Activated CD4-positive, alpha-beta T cell treated with anti-CD3 and anti-CD28 coated beads for 1 hour (primary cell): ENCODE measurements at places on chromosomes 1 and 21.

- DNase-seq: no peak
These were observed 155.0 kb downstream of the PLXNA2 start for GRCh38 chr1:208089149-208089548.

GRCh38 chr1:201125800-201126199 lies 1.2 kb downstream of the ASCL5 start:
- no peak for DNase-seq

GRCh38 chr1:207649210-207649753 lies 4.3 kb downstream of the CR1L start:
- DNase-seq: no peak

- no peak for DNase-seq
These were observed 64.2 kb upstream of the LYPLAL1 start for GRCh38 chr1:219109424-219110018.

DNA sequence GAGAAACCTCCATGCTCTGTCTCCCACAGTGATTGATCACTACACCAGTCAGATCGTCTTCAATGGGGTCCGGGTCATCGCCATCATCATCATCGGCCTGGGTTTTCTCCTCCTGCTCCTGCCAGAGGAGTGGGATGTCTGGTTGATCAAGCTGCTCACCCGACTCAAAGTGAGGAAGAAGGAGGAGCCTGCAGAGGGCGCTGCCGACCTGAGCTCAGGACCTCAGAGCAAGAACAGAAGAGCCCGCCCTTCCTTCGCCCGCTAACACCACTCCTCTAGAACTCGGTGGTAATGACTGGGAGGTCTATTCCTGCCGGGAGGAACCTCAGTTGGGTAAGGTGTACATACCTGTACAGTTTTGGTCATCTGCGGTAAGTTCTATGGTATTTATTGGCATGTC lies 50.3 kb upstream of the COA6 start:
- peak; percentile 33 for DNase-seq

- DNase-seq: no peak
These were observed 579.6 kb upstream of the ZRANB2 start for GRCh38 chr1:71660411-71660810.

GRCh38 chr21:39156024-39156423 lies 27.2 kb downstream of the PSMG1 start:
- no peak for DNase-seq

DNA sequence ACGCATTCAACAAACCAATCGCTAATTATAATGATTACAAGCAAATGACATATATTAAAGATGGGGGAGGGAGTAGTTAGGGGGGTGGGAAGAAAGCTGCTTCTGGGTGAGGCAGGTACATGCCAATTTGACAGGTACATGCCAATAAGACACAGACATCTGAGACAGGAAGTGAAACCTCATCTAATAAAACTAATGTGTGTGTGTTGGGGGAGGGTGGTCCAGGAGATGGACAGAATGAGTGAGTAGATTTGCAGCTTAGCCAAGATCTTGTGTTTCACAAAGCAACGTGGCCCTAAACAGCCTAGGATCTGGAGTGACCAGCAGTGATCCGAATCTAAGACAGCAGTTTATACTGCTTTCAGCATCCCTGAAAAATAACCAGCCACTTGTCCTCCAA lies 10.8 kb downstream of the CFAP45 start:
- DNase-seq: no peak

- DNase-seq: peak; percentile 13
These were observed 846 bp upstream of the PER3 start for GRCh38 chr1:7783178-7783711.
